ENCODE measurements at places on chromosomes 7 and 10.

- no peak for DNase-seq
These were observed 17.5 kb downstream of the ARID5B start for GRCh38 chr10:61918989-61919388.

DNA sequence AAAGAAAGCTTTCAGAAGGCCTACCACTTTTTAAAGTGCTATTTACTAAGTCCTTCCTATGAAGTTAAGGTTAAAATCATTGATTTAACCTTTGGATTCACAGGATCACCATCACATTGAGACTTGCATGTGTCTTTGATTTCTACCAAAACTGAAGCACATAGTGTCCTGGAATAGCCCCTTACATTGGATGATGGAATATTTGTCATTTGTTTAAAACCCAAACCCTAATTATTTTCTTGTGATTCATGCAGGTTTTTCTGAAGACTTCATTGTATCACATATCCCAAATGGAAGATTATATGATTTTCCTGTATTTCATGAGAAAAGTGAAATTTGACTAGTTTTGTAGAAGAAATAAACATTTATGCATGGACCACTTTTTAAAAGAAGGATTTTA lies 3.3 kb downstream of the SEMA3A start:
- no peak for DNase-seq

DNA sequence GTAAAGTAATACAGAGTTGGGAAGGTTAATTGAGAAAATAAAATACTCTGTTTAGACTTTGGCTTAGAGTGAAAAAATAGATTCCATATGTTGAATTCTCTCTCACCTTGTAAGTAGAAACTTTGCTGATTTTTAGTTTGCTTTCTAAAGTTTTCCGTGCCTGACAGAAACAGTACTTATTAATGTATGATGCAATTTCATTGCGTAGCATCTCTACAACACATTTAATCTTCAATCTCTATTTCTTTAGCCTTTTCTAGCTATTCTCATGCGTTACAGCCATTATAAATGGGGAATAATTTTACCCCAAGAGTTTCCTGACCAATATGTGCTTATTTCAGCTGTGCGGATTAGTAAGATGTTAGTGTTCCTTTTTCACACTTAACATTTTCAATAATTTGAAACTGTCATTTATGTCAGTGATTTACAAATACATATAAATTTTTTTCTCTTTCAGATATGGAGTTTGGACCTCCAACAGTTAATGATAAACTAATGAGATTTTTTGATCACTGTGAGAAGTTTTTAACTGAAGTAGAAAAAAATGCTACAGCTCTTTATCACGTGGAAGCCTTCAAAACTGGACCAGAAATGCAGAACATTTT lies 3.3 kb downstream of the MINPP1 start:
- DNase-seq, result no peak

DNA sequence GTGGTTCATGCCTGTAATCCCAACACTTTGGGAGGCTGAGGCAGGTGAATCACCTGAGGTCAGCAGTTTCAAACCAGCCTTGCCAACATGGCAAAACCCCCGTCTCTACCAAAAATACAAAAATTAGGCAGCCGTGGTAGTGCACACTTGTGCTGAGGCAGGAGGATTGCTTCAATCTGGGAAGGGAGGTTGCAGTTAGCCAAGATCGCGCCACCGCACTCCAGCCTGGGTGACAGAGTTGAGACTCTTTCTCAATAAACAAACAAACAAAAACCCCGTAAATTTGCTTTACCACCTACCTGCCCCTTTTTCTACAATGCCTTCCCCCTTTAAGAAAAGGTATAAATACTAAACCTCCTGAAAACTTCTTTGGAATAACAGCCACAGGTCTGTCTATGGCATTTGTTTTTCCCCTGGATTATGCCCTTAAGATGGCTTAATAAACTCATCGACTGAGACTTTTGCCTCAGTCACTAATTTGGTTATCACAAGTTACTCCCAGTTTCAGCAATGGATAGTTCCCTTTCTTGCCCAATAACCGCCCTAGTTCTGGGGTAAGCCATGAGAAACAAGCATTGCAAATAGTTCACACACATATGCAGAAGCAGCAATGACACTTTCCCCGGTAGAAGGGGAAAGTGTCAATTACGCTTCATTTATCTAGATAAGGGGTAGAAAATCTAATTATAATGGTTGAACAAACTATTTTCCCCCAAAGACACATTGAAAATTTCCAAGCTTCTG lies 52.8 kb upstream of the SVIL start:
- DNase-seq, result no peak

DNA sequence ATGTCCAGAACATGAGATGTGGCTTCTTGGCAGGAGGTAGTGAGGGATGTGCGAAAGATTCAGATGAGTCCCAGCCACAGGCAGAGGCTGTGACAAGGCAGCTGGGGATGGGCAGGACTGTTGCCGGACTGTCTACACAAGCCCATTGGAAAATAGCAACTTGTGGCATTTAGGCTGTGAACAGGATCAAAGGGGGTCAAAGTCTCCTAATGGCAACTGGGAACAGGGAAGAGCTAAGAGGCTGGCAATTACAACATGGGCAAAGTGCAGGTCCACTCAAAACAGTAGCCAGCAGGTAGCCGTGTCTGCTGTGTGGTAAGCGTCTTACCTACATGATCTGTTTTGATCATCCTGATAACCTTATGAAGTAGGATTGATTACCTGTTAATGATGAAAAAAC lies 254.2 kb upstream of the ZNF32 start:
- DNase-seq, result no peak

GRCh38 chr7:24054236-24054635 lies 229.8 kb upstream of the NPY start:
- no peak for DNase-seq

- no peak for DNase-seq
These were observed 4.5 kb downstream of the EIF4H start for GRCh38 chr7:74178632-74179031.

DNA sequence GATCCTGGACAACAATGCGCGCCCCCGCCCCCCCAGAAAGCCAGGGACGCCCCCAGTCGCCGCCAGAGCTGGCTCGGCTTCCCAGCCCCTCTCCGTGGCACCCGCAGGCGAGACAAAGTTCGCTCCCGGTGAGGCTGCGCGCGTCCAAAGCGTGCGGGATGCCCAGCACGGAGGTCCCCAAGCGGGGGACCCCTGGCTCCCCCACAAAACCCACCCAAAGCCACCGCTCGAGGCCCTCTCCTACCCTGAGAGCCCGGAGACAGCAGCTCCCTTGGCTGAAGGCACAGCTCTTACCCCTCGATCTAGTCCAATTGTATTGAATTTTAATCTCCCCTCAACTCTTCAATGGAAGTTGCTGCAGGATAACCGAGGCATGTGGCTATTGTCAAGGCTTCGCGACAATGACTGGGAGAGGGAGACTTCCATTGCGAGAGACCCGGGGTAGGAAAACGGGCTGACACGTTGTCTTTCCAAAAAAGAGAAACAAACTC lies 305.3 kb downstream of the PRPF18 start:
- DNase-seq, result no peak

DNA sequence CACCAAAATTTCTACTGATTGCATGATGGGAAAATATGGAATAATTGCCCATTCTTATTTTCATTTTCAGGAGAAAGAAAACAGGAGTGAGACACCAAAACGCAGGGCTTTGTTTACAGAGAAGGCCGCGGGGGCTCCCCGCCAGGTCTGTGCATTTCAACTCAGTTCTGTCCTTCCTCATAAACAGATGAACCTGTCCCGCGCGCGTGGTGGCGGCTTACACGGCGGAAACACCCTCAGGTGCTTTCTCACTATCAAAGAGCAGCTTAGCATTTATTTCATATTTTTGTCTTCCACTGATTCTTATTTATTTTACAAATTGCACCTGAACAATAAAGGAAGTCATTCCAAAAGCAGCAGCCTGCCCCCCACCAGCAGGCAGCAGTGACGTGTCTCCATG lies 579.4 kb downstream of the PTPRN2 start:
- DNase-seq, result no peak

GRCh38 chr10:11724938-11725776 lies 17.0 kb upstream of the ECHDC3 start:
- peak; percentile 48 for DNase-seq

DNA sequence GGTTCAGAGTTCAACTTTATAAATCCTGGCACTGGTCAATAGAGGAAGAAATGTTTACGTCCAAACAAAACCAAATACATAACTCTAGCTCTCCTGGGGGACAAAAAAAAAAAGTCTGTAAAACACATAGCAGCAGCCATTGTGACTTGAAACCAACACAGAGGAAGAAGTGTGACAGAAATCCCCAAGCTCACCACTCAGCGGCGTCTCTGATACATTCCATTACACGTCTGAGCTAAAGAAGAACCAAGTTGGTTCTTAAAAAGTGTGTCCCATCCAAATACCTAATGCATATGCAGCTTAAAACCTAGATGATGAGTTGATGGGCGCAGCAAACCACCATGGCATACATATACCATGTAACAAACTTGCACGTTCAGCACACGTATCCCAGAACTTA lies 58.3 kb upstream of the NANOS1 start:
- DNase-seq, result no peak

- DNase-seq, result no peak
These were observed 21.4 kb downstream of the MAD1L1 start for GRCh38 chr7:2211259-2211880.

GRCh38 chr7:93910076-93910994 lies 4.0 kb downstream of the GNGT1 start:
- no peak for DNase-seq

GRCh38 chr7:38040831-38041230 lies 120.4 kb downstream of the EPDR1 start:
- DNase-seq, result no peak

GRCh38 chr7:82390936-82391335 lies 52.6 kb downstream of the CACNA2D1 start:
- DNase-seq, result no peak

- no peak for DNase-seq
These were observed 61.7 kb downstream of the SEMA3D start for GRCh38 chr7:85125176-85125575.

DNA sequence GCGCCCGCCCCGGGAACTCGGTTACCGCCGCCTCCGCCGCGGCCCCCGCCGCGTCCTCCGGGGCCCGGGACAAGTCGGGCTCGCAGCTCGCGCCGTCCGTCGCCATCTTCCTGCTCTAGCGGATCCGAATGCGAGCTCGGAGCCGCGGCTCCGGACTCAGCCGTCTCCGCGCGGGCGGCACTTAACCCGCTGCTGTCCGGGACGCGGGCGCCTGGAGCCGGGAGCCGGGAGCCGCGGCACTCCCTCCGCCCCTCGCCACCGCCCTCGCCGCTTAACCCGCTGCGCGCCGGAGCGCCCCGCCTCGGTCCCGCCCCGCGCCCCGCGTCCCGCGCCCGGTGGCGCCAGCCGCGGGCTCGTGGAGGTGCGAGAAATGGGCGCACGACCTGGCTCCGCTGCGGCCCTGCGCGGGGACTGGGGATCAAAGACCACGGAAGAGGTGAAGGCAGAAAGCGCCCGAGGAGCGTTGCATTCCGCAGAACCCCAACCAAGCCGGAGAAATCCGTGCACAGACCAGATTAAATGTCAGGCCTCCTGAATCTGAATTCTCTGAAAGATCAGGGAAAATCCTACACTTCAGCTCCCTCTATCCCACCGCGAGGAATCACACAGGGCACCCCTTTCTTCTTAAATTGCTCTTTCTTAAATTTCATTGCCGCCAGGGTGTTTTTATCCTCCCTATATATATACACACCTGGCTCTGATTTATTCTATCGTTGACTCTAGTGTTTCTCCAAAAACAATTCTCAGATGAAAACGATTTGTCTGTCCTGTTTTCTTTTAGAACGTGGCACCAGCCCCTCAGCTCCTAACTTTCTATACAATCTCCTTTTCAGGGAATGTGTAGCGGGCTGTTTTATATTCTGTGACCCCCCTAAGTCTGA lies at the start of gene CTTNBP2:
Gene CTTNBP2, minus strand, starts transcription at position 132 of the 881 bp plus-strand sequence. Its CDS starts 26 bp downstream, at position 106.
- DNase-seq, result peak; percentile 26

- no peak for DNase-seq
These were observed 79.9 kb downstream of the VTI1A start for GRCh38 chr10:112526906-112527305.

- no peak for DNase-seq
These were observed 153.3 kb downstream of the LRRTM3 start for GRCh38 chr10:67079126-67079525.

GRCh38 chr7:74514131-74514591 lies 60.5 kb downstream of the GTF2IRD1 start:
- DNase-seq, result peak; percentile 59

- no peak for DNase-seq
These were observed 33.2 kb upstream of the ELN start for GRCh38 chr7:73994761-73995160.

DNA sequence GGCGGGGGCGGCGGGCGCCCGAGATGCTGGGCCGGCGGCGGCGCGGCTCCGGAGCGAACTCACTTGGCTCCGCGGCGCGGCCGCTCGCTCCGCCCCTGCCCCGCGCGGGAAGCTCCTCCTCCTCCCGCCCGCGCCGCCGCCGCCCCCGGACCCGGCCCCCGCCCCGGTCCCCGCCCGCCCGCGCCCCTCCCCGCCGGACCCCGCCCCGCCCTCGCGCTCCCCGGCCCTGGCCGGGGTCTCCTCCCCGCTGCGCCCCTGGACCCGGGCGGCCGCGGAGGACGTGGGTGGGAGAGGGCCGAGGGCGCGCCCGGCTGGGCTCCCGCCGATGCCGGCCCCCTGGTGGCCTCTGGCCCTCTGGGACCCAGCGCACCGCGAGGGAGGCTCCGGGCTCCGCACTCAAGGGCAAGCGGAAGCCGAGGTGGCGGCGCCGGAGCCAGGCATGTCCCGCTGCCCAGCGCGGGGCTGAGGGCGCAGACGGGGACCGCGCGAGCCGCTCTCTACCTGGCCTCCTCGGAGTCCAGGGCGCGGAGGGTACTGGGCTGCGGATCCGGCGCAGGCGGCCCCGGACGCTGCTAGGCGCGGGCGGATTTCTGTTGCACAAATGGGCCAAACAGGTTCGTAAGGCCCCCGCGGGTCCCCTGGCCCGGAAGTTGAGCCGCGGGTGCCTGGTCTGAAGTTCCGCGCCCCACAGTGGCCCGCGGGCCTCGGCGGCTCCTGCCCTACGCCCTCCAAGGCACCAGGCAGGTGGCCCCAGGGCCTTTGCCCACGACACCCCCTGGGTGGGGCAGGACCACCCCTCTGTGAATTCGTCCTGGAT lies at the start of gene TCERG1L:
Gene TCERG1L, minus strand, starts transcription at position 61 of the 817 bp plus-strand sequence. CDS start 86 bp downstream, outside the sequence.
- peak; percentile 31 for DNase-seq

DNA sequence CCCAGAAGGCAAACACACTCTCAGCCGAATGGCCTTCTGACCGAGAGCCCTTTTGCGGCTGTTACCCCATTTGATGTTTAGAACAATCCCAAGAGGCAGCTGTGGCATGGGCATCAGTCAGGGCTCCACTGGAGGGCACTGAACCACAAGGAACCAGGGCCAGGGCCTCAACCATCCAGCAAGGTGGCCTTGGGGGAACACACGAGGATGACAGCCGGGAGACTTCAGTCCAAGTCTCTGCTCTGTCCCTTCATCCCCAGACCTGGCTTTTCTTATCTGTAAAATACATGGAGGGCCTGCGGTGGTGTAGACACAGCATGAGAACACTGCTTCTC lies 63.6 kb upstream of the INSIG1 start:
- DNase-seq, result no peak

- DNase-seq, result no peak
These were observed 50.9 kb downstream of the INPP5A start for GRCh38 chr10:132588301-132589013.
